ENCODE measurements at places on chromosomes 7 and 10.

- DNase-seq, result no peak
Observed at GRCh38 chr7:325051-325798, 35.3 kb downstream of the FOXL3 start.

- no peak for DNase-seq
Observed at GRCh38 chr10:63825111-63825510, 303.9 kb downstream of the REEP3 start.

- no peak for DNase-seq
Observed at GRCh38 chr7:150855476-150856302, 3.4 kb downstream of the AOC1 start.

GRCh38 chr7:39702133-39702532, 78.8 kb downstream of the RALA start:
- no peak for DNase-seq

- no peak for DNase-seq
Observed at GRCh38 chr10:99806091-99806490, 23.7 kb downstream of the ABCC2 start.

- DNase-seq, result no peak
Observed at GRCh38 chr10:71218046-71218650, 5.8 kb downstream of the UNC5B start.

DNA sequence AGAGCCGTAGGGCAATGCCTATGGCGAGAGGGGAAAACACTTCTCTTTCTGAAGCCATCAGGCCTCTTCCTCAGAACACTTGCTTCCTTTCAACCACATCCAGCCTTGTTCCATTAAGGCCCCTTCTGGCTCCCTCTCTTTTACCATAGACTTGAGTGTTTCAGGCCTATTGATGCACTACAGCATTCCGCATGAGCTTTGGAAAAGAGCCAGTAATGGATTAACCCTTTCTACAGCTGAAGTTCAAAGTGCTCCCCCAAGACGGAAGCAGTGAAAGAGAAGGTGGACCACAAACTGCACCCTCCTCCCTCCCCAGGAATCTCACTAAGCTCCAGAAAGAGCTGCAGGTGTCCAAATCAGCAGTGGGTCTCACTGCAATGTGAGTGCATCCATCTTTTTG, 102.7 kb upstream of the C7orf33 start:
- DNase-seq, result no peak

DNA sequence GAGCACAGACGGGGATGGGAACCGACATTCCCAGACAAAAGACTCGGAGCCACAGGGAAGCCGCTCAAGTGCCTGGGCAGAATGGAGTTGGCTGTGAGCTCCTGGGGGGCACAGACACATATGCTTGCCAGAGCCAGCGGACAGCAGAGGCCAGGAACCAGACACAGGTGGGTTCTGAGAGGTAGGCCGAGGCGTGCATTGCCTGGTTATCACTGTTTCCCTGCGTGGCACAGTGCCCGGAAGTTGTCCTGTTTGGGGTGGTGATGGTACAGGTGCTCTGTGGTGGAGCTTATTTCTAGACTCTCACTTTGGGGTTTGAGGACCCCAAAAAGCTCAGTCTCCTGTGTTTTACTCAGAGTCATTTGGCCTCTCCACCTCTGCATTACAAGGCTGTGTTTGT, 2.5 kb downstream of the PALD1 start:
- DNase-seq, result no peak

GRCh38 chr10:123891144-123892071, at the start of gene CPXM2:
TSS of gene CPXM2 (minus strand) at chr10:123891807. CDS start at chr10:123891659, 148 bp downstream.
- DNase-seq, result peak; percentile 49

GRCh38 chr7:117863618-117864017, 9.6 kb downstream of the CTTNBP2 start:
- no peak for DNase-seq

DNA sequence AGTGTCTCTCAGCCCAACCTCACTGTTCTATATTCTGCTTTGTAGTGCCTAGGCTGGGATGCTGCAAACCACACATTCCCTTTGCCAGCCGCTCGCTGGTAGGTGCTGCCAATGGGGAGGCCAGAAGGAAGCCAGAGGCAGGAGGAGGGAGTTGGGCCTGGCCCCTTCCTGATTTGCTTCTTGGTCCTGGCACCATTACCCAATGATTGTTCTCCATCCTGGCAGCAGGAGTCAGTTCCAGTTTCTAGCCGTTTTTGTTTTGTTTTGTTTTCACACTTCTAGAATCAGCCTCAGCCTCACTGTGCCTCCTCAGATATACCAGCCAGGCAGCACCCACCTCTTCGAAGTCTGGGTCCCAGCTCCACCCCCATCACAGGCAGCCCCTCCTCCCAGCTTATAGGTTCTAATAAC, 27.4 kb upstream of the LOXL4 start:
- DNase-seq, result no peak

GRCh38 chr10:92110039-92110794, 180.7 kb downstream of the CPEB3 start:
- no peak for DNase-seq

- peak; percentile 81 for DNase-seq
Observed at GRCh38 chr10:17454161-17455014, at the start of gene ST8SIA6. TSS of gene ST8SIA6 (minus strand) at chr10:17454595. CDS start at chr10:17454255, 340 bp downstream.

- DNase-seq, result peak; percentile 44
Observed at GRCh38 chr7:1706721-1707613, 36.9 kb downstream of the ELFN1 start.

Data from activated effector memory CD4-positive, alpha-beta T cell treated with anti-CD3 and anti-CD28 coated beads, Interleukin-2, amount 50 U/mL, for 16 hours (primary cell).